ENCODE measurements at places on chromosomes 12 and 14.
A peak's percentile ranks its signal among the peaks of the same experiment; 100 is the strongest.

DNA sequence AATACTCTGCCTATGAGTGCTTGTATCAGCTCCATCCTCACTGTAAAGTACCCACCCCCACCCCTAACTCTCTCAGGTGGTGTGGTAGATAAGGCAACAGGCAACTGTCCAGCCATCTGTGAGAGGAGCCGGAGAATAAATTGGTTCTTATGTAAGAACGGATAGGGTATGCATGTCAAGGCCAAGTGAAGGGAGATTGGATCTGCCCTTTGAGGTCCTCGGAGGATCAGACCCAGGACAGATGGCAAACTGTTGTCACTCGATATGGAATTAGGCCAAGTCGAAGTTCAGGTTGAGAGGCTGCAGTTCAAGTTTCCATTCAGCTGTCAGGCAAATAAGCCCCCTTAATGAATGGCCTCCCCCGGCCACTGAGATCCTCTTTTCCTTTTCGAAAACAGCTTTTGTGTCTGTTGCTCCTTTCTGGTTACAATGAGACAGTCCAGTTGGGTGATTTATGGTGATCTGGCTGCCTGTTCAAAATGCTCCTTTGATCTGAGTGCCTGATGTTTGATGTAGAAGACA lies 120.3 kb downstream of the VRK1 start:
- DNase-seq = no peak

GRCh38 chr12:43835656-43836474 lies at the start of gene TMEM117:
Gene TMEM117 (plus strand): TSS chr12:43836081.
- peak; percentile 21 for DNase-seq

- DNase-seq = peak; percentile 29
These were observed 116.0 kb downstream of the CACNA1C start for GRCh38 chr12:2168808-2169207.

DNA sequence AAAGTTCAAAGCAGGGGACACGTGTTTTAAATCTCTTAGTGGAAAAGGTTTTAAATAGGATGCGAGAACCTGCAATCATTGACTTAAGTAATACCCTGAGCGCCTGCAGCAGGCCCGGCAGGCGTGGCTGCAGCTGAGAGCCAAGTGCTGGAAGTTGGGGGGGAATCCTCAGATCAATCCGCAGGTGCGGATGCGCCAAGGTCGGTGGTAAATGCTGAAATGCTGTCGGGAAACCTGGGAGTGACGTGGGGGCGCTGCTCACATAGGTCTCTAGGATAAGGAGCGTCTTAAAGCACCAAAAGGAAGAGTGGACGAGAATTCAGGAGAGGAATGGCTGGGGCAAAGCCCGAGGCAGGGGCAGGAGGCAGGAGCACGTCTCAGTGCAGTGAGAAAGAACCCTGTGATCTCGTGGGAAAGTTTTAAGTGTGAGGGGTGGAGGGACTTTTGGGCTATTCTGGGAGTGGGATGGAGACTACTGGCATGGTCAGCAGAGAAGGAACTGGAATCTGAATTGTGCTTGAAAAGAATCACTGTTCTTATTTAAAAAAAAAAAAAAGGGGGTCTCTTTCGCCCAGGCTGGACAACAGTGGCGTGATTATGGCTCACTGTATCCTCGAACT lies 883 bp upstream of the CDCA4 start:
- DNase-seq = no peak

DNA sequence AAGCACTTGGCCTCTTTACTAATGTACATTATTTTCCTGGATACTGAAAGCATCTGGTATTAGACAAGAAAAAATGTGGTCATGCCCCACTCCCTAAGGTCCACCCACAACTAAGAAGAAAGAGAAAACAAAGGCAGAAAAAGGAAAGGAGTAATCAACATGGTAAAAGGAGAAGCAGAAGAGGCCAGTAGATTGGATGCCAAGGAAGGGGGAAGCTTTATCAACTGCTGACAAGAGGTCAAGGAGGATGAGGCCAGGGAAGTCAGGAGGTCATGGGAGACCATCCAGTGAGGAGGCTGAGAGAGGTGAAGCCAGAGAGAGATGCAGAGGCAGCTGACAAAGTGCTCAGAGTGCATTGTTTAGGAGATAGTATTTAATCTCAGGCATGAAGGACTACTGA lies 383.5 kb downstream of the ZFP36L1 start:
- no peak for DNase-seq

GRCh38 chr12:100668945-100669536 lies 95.6 kb downstream of the GAS2L3 start:
- DNase-seq = peak; percentile 65

DNA sequence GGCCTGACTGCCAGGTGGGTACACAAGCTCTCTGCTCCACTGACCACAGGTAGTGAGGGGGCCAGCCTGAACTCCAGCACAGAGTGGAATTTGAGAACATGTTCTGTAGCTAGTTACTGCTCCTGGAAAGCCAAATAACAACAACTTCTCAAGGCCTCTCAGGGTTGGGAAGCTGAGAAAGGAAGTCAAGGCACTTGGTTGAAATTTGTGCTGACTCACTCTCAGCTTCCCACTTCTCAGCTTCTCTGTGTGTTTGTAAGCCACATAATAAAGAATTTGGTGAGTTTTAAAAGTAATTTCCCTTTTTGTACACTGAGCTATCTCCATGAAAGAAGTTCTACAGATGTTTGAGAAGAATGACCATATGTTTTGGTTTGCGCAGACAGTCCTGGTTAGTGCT lies 234.9 kb downstream of the KTN1 start:
- no peak for DNase-seq
